ENCODE measurements at places on chromosomes 3 and 15.

DNA sequence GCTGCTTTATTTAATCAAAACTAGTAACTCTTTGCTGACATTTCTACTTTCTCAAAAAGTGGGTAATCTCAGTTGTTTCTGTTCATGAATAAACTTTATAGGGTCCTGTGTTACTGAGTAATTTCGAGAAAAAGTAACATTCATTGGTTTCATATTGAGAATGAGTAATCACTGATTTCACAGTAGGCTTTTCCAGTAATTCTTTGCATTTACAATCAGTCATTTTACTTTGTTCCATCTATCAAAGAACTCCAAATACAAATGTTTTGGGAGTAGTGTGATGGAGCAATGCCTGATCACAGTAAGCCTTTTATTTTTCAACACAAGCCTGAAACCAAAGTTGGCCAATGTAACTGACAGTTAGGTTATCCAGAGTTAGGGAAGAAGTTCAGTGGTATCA lies 353.6 kb downstream of the ULK4 start:
- peak; percentile 52 for DNase-seq

DNA sequence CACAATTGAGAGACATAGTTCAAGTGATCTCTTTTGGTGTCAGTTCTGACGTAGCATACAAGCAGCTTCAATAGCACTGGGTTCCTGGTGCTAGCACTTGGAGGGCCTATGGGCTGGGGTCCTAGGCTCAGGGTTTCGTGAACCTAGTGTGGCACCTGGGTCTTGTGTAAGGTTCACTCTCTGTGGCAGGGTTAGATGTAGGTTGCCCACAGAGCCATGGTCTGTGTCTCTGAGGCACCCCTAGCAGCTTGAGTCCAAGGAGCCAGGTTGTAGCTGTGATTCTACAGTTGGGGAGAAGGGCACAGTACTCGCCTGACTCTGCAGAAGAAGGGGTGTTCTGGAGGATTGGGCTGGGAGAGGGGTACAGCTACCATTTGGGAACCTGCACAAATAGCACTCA lies 282.6 kb upstream of the LRRC3B start:
- no peak for DNase-seq

DNA sequence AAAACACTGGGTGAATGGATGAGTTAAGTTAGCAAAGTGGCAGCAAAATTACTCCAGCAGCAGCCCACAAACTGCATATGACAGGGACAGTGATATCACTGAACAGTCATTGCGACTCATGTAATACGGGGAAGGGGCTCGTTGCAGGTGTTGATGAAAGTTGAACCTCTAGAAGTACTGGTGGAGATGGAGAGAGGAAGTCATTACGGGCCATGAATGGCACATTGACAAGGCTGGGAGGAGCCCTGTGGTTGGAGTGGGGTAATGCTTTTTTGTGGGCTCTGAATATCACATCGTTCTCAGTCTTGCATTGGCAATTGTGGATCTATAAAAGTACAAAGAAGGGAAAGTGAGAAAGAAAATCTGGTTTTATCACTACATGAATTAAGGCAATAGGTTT lies 278.1 kb downstream of the ZPLD1 start:
- no peak for DNase-seq

DNA sequence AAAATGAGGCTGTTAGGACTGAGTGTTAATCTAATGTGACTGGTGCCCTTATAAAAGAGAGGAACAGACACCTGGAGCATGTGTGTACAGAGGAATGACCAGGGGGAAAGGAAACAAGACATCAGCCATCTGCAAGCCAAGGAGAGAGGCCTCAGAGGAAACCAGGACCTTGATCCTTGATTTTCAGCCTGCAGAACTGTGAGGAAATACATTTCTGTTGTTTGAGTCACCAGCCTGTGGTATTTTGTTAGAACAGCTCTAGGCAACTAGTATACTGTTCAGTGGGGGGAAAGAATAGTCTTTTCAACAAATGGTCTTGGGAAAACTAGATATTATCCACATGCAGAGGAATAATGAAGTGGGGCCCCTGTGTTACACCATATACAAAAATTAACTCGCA lies 80.6 kb downstream of the CCR1 start:
- DNase-seq, result no peak

GRCh38 chr3:63076357-63076756 lies 201.1 kb upstream of the CADPS start:
- DNase-seq, result no peak

DNA sequence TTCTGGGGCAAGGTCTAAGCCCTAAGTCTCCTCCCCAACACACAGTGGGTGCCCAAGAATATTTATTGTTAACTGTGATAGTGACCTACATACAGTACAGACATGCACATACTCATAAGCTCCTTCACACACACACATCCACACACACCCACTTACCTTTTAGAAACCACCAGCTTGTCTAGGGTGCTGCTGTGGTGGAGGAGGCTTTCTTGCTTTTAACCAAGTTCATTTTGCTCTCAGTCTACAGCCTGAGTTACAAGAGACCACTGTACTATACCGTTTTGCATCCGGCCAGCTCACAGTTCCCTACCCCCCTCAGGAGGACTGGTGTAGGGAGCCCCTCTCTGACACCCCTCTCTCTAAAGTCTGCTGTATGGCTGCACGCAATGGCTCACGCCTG lies 16.7 kb downstream of the DAPK2 start:
- no peak for DNase-seq

DNA sequence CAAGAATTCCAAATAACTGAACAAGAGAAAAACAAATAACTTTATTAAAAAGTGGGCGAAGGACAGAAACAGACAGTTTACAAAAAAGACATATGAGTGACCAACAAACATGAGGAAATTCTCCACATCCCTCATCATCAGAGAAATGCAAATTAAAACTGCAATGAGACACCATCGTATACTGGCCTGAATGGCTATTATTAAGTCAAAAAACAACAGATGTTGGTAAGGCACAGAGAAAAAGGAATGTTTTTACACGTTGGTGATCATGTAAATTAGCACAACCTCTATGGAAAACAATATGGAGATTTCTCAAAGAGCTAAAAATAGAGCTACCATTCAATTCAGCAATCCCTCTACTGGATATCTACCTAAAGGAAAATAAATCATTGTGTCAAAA lies 1260.4 kb upstream of the ALCAM start:
- DNase-seq, result no peak

DNA sequence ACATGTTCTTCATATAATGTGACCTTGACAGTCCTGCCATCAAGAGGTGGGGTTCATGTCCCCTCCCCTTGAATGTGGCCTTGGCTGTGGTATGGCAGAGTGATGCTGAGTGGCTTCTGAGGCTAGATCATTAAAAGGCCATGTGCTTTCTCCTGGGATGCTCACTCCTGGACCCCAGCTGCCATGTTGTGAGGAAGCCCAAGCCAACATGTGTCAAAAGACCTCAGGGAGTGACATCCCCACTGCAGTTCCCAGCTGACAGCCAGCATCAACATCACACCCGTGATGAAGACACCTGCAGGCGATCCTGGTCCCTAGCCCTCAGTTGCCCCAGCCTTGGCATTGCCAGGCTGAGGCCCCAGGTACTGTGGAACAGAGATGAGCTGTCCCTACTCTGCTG lies 36.6 kb downstream of the EBLN2 start:
- no peak for DNase-seq

DNA sequence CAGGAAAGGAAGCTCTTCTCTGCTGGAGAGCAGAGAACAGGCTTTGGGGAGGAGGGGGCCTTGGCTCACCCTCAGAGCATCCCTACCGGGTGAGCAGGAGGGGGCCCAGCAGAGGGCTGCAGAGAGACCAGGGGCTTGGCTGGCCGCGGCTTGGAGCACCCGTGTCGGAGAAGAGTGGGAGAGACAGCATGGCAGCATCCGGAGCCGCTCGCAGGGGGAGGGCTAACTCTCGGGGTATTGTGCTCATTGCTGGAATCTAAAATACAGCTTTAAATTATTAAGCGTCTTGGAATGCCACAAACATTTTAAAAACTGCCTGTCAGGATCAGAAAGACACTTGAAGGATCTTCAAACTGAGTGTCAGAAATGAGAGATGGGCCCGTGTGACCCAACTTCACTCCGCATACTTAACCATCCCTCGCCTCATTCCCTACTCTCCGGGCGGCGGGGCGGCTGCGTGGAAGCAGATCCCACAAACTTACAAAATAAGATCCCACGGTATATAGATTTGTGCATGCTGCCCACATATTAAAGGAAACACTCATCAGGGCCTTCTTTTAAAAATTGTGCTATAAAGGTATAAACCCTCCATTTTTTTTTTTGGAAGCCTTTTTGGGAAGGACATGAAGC lies 53.9 kb downstream of the EIF4E3 start:
- no peak for DNase-seq

DNA sequence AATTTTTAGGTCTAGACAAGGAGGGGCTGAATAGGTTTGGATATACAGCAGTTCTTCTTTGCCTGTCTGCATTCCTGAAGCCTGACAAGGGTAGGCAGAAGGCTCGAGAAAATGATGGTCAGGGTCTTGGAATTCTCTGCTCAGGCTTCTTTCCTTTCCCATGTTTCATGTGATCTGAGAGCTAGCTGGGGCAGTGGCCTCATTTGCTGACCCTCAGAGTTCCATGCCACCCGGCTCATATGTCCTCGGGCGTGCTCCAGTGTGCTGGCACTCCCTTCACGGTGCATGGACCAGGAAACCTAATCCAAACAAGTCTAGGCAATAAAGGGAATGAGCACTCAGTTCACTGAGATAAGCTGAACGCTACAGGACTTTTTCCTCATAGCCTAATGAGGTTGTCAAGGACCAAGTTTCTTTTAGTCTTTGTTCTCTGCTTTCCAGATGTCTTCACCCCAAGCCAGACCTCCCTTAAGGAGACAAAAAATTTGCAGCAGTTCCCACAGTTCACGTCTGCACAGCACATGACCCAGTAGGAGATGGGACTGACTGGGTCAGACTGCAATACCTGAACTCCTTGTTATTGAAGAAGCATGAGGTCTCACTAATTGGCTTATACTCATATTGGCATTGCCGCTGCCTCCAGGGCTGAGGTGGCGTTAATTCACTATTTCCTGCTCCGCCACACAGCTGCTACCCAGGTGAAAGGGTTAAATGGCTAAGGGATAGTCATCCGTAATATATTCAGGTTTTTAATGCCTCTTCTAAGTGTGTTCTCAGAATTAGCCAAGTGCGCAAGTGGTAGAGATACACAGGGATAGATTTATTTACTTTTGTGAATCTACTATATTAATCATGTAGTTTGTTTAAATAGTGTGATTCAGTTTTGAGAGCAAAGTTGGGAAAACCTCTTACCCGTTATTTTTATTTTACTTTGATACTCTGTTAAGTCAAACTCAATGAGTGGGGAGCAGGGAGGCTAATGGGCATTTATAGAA lies 15.3 kb upstream of the RTP4 start:
- DNase-seq, result no peak

- no peak for DNase-seq
Observed at GRCh38 chr3:128021768-128022372, 30.4 kb upstream of the SEC61A1 start.

GRCh38 chr3:15630646-15631350 lies 29.3 kb downstream of the BTD start:
- DNase-seq, result no peak

- no peak for DNase-seq
Observed at GRCh38 chr15:45468294-45468693, 54.3 kb downstream of the SLC30A4 start.

- no peak for DNase-seq
Observed at GRCh38 chr15:87193481-87193880, 1063.1 kb downstream of the NTRK3 start.

DNA sequence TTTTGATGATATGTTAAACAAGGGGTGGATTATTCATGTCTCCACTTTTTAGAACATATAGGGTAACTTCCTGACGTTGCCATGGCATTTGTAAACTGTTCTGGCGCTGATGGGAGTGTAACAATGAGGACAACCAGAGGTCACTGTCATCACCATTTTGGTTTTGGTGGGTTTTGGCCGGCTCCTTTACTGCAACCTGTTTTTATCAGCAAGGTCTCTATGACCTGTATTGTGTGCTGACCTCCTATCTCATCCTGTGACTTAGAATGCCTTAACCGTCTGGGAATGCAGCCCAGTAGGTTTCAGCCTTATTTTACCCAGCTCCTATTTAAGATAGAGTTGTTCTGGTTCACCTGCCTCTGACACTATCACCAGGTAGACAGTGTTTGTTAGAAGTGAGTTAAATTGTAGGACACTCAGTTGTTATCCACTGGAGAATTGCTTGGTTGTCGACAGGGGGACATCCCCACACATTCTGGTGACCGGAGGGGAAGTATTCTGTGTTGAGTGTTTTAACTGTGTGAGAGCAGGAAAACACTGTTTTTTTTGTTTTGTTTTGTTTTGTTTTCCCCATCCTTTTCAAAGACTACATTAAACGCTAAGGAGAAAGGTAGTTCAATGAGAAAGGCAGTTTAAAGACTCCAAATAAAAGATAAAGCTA lies 36.9 kb upstream of the SKIL start:
- no peak for DNase-seq

DNA sequence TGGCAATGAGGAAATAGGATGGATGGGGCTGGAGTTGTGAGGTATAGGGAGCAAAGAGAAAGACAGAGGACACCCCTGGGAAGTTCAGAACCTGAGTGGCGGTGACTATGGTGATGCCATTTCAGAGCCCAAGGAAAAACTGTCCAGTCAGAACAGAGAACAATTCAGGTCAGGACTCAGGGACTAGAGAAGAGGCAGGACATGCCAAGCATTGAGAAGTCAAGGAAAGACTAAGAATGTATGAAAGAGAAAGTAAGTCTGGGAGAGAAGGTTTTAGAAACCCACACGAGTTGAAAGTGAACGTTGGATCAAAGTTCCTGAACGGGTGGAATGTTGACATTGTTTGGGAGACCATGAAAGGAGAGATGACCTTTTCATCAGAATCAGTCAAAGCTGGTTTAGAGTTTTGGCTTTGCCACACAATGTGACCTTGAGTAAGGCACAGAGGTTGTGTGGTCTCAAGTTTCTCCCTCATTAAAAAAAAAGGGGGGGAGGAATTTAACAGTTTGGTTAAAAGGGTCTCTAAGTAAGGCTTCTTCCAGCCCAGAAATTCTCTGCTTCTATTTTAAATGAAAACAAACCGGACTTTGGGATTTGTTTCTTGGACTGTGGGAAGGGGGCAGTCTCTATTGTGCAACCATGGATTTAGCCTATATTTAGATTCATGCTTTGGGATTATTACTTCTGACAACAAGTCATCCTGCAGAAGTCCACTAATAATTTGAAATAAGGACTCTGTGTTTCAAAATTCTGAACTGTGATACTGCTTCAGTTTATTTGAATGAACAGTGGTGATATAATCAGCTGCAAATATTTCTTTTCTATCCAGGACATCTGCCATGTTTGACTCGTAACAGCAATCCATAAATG lies 315.9 kb upstream of the TBL1XR1 start:
- no peak for DNase-seq

DNA sequence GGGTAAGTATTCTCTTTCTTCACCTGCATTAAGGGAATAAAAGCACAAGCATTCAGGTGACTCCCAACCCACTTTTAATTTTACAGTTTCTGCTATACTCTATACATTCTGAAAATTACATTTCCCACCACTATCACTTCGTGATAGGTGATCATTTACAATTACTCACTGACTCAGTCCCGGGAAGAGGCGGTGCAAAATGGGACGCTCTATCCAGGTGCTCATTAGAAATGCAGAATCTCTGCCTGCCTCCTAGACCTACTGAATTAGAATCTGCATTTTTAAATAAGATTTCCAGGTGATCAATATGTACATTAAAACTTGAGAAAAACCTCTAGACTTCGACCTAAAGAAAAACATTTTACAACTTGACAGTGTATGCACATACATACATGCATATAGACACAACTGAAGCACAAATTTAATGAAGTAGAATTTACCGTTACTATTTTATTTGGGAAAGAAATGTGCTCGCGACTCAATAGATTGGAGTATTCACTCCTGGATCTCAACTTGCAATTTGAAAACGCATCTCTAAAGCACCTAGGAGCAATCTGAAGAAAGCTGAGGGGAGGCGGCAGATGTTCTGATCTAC lies 598 bp upstream of the TGFBR2 start:
- DNase-seq, result no peak

GRCh38 chr3:61691466-61691865 lies 130.1 kb downstream of the PTPRG start:
- no peak for DNase-seq

All from T-helper 1 cell (primary cell).